Activated CD4-positive, alpha-beta T cell treated with anti-CD3 and anti-CD28 coated beads for 4 hours (primary cell): ENCODE measurements at places on chromosomes 12 and 14.

DNA sequence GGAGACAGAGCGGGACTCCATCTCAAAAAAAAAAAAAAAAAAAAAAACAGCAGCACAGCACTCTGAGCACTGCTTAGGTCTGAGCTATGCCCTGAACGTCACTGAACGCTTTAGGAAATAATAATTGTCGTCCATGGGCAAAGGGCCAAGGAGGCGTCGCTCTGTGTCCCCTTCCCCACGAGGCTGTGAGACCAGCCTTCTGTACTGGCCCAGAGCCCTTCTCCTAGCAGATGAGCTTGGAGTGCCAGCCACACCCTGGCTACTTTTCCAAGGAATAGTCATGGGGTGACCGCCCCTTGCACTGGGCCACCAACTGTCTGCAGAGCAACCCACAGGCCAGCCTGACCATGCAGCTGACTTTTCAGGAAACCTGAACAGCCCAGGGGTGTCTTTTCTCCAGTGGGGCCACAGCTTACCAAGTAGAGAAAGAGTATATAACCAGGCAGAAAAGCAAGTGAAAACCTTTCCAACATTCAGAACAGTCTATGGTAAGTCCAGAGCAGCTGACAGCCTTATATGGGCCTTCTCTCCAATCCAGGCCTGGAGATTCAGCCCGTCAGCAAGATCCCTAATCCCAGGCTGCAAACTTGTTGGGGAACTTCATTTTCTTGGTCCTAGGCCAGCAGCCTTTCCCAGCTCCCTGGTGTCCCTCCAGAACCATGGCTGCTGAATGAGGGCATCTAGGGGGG lies 28.5 kb downstream of the CD9 start:
- no peak for DNase-seq

DNA sequence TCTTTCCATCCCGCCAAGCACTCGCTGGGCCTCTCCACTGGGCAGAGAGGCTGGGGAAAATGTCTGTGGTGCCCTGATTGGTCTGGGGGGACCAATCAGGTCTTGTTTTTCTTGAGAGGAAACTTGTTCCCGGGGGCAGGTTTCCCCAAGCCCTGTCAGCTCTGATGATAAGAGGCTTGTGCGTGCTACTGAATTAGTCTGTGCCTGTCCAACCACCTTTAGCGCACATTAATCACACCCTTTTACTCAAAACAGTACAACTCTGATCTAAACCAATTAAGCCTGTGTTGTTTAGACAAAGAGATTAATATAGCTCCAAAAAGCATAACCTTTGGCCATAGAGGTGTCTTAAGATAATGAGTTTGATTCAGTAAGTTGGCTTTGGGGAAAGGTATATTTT lies 580.4 kb downstream of the VRK1 start:
- no peak for DNase-seq

DNA sequence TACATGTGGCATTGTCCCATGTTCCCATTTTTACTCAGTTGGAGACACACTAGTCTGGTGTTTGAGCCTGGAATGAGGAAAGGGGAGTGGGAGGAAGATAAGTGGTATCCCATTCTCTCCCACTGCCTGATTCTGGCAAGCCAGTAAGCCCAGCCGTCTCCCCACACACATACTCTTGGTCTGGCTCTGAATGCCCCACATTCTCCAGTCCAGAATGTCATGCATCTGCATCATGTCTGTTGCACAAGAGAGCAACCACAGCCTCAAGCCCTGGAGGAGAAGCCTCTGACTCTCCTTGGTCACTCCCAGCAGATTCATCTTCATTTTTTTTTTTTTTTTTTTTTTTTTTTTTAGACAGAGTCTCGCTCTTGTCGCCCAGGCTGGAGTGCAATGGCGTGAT lies 48.0 kb downstream of the DRAM1 start:
- no peak for DNase-seq

DNA sequence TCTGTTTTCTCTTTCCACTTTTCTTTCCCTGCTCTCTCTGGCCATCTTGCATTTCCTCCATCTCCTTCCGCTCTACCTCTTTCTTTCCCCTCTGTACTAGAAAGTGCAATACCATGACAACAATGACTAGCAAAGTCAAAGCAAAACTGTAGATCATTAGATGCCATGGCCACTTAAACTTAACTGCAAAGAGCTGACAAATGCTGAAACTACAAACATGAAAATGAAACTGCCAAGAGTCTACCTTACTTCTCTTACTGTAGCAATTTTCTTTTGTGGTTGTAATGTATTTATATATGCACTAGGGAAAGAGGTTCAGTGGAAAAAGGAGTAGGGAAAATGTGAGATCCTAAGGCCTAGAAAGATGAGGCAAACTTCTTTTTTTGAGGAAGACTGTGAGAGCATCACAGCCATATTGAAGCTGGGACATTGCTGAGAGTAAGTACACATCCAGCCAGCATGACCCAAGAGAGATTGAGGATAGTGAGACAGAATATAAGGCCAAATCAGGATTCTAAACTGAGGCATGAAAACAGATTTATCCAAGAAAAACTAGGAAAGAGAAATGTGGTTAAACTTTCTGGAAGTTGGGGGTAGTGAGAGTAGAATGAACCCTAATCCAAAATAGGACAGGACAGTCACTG lies 276.6 kb upstream of the NAV3 start:
- no peak for DNase-seq

GRCh38 chr14:72736786-72737559 lies 156.9 kb downstream of the DPF3 start:
- no peak for DNase-seq

DNA sequence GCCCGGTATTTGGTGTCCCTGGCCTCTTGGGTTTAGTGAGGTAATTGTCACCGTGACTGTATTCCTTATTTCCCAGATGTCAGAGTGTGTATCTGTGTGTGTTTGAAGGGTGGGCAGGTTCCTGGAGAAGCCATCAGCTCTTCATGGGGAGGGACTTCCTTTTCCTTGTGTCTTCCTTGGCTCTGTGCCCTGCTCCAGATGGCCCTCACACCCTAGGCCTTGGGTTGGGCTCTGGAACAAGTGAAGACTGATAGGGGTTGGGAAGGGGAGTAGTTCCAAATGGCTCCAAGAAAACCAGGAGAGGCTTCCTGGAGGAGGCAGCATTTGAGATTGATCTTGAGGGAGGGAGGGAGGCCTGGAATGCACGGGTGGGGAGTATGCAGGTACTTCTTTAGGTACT lies 43.8 kb upstream of the PRIMA1 start:
- no peak for DNase-seq

DNA sequence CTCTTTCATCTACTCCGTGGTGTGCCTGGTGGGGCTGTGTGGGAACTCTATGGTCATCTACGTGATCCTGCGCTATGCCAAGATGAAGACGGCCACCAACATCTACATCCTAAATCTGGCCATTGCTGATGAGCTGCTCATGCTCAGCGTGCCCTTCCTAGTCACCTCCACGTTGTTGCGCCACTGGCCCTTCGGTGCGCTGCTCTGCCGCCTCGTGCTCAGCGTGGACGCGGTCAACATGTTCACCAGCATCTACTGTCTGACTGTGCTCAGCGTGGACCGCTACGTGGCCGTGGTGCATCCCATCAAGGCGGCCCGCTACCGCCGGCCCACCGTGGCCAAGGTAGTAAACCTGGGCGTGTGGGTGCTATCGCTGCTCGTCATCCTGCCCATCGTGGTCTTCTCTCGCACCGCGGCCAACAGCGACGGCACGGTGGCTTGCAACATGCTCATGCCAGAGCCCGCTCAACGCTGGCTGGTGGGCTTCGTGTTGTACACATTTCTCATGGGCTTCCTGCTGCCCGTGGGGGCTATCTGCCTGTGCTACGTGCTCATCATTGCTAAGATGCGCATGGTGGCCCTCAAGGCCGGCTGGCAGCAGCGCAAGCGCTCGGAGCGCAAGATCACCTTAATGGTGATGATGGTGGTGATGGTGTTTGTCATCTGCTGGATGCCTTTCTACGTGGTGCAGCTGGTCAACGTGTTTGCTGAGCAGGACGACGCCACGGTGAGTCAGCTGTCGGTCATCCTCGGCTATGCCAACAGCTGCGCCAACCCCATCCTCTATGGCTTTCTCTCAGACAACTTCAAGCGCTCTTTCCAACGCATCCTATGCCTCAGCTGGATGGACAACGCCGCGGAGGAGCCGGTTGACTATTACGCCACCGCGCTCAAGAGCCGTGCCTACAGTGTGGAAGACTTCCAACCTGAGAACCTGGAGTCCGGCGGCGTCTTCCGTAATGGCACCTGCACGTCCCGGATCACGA lies 2.2 kb downstream of the SSTR1 start:
- DNase-seq = no peak
